CD8-positive, alpha-beta T cell (primary cell): ENCODE measurements at places on chromosomes 11 and 22.

- no peak for DNase-seq
These were observed 314.9 kb downstream of the CTTN start for GRCh38 chr11:70713086-70713835.

DNA sequence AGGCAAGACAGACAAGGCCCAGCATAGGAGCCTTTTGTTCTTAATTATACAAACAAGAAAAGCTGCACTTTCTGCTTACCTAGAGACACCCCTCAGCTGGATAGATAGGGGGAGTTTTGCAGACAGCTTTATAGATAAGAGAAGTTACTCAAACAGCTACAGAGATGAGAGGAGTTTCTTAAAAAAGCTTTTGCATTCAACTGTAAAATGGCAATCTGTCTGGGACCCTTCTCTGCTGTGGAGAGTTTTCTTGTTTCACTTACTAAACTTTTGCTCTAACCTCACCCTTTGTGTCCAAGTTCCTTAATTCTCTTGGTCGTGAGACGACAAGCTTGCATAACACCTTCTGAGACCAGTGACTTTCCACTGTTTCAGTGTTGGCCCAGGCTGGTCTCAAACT, 103.8 kb upstream of the CHORDC1 start:
- DNase-seq = no peak

GRCh38 chr11:118896472-118896913, 12.8 kb downstream of the CXCR5 start:
- DNase-seq = no peak

GRCh38 chr22:43238526-43239006, 51.6 kb upstream of the TTLL12 start:
- DNase-seq = no peak

GRCh38 chr11:44407211-44407996, 97.5 kb upstream of the ALX4 start:
- no peak for DNase-seq

DNA sequence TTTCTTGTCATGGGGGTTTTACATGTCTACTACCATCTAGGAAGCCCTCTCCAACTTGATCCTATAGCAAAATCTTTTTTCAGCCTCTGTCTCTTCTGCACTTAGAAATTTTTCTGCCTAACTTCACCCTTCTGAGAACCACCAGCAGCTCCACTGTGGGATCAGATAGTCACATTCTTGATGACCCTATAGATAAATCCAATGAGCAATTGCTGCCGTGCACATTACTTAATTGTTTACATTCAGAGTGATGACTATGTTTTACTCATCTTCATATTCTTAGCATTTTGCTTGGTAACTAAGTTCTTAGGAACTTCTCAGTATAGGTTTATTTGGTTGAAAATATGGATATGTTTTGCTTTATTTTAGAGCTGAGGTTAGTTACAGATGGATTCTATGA, 12.4 kb upstream of the ETS1 start:
- no peak for DNase-seq

GRCh38 chr11:1149545-1149944, 8.2 kb upstream of the MUC5AC start:
- peak; percentile 9 for DNase-seq

DNA sequence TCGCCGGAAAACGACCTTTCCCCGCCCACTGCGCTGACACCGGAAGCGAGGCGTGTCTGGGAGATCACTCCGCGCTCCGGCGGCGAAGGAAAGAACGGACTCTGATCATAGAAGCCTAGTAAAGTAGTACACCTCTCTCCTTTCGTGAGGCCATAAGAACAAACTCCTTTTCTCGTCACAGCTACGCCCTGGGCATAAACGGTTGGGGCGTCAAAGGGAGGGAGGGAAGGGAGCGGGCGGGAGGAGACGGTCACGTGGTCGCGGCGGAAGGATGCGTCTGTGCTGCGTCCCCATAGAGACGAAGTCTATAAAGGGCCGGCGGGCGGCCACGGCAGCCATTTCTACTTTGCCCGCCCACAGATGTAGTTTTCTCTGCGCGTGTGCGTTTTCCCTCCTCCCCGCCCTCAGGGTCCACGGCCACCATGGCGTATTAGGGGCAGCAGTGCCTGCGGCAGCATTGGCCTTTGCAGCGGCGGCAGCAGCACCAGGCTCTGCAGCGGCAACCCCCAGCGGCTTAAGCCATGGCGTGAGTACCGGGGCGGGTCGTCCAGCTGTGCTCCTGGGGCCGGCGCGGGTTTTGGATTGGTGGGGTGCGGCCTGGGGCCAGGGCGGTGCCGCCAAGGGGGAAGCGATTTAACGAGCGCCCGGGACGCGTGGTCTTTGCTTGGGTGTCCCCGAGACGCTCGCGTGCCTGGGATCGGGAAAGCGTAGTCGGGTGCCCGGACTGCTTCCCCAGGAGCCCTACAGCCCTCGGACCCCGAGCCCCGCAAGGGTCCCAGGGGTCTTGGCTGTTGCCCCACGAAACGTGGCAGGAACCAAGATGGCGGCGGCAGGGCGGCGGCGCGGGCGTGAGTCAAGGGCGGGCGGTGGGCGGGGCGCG, at the start of gene ATF4:
ATF4 (plus strand) TSS at position 337 of the 880 bp plus-strand sequence. CDS start 884 bp downstream, outside the sequence.
- peak; percentile 95 for DNase-seq

DNA sequence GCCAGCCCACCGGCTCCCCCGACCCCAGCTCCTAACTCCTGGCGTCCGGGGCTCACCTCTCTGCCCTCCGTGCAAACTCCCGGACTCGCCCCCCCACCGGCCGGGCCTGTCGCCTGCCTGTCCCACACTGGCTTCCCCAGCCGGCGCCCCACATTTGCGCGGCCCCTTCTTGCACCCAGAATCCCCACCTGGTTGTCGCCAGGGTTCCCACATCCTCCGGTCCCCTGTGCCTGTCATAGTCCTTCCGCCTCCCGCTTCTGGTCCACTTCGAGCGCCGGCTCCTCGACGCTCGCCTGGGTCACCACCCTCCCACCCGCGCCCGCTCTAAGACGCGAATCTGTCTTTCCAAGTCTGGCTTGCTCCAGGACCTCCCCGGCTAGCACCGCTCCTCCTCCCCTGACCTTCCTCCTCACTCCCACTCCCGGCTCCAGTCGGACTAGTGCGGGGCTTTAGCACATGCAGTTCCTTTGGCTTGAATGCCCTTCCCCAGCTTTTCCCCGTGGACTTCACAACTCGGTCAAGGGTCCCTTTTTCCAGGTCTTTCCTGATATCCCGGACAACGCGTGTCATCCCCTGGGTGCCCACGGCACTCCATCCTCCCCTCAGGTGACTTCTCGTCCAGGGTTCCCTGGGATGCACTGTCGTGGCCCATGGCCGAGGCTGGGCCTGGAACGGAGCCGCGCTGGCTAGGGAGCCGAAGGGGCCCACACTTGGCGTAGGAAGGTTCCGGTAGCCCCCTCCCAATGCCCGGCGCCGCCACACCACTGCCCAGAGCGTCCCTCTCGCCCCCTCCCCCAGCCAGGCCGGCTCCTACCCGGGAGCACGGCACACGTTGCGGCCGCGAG, 635 bp downstream of the SCARF2 start:
- no peak for DNase-seq

DNA sequence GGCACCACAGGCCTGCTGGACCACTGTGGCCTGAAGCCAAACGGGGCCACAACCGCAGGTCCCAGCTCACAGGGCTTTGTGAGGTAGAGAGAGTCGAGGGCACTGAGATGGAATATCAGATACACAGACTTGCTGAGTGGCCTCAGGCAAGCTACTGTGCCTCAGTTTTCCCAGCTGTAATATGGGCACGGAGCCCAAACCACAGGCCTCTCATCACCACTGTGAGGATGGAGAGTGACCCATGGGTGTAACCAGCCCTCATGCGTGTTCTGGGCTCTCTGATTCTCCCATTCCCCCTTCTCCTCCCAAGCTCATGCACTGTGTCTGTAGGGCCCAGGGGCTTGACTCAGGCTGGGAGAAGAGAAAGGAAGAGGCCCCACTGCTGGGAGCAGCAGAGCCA, 4.2 kb downstream of the UNC93B1 start:
- DNase-seq = no peak

GRCh38 chr11:33262011-33262645, 4.9 kb downstream of the HIPK3 start:
- no peak for DNase-seq

DNA sequence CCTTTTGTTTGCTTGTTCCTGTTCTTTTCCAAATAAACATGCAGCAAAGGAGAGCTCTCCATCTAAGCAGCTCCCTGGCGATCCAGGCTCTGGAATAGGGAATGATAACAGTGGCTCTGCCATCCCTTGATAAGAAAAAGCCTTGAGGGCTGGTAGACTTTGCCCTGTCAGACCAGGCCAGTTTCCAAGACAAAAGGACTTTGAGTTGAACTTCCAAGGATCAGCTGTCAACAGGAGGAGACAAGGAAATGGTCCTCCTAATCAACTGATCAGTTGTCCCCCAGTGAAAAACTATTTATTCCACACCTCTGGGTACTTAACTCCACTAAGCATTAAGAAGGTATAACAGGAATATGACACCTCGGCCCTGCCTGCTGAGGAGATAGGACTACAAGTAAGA, 127.8 kb downstream of the PARVA start:
- no peak for DNase-seq

- no peak for DNase-seq
These were observed 6.7 kb downstream of the CARD18 start for GRCh38 chr11:105132716-105133511.

GRCh38 chr11:124865902-124866851, 945 bp downstream of the ROBO3 start:
- DNase-seq = peak; percentile 58

DNA sequence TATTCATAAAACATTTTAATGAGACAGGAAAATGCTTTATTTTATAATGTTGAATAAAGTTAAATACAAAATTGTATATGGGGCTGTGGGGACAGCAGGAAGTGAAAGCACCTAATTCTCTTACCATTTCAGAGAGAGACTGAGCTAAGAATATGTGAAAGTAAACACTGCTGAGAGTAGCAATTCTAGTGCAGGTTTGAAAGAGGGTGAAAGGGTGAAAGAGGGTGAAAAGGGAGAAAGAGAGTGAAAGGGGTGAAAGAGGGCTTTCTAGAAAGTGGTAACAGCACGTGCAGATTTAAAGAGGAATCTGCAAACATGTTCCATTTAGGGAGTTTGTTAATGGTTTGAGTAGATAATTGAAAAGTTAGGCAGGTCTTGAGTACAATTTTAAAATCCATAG, 652.0 kb upstream of the CCDC90B start:
- DNase-seq = no peak

DNA sequence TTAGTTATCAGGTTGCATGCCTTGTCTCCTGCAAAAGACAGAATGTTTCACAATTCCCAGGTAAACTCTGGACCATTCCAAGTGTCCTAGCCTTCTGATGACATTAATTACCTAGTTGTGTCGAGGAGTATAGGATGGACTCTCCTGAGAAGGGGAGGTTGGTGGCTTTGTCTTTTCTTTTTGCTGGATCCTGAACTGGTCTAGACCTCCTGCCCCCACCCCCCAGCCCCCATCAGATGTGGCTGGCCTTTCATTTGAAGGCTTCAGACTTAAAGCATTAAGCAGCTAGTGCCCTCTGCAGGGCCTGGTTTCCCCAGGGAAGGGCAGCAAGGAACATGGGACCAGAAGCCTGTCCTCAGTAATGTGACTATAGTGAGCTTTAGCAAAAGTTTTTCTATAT, 9.7 kb downstream of the MCAM start:
- DNase-seq = no peak

- DNase-seq = no peak
These were observed 124.0 kb downstream of the ME3 start for GRCh38 chr11:86548271-86548917.

DNA sequence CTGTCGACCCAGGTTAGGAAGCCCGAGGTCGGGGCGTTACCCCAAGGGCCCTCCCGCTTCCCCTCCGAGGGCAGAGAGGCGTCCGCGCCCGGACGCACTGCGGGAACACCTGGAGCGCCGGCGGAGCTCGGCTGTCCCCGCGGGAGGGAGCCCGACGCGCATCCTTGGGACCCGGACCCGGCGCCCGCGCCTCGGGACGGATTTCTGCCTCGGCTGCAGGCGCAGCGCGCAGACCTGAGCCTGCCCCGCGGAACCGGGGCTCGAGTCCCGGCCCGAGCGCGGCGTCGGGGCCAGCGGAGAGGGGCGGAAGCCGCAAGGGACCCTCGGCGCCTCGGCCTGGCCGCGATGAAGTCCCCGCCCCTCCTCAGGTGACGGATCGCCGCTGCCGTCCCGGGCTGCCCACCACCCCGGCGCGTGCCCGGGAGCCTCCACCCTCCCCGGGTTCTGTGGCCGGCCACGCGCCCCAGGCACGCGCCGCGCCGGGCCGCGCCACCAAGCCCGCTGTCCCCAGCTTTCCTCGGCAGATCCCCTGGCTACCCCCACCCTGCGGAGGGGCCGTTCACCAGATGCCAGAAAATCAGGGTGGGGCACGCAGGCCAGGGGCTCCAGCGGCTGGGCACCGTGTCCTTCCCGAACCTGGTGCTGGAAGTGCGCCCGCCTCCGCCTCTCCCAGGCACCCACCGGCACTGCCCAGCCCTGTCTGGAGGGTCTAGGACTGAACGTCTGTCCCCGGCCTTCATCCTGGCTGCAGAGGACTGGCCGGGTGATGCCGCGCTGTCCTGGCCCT, 410 bp downstream of the GLB1L3 start:
- no peak for DNase-seq

DNA sequence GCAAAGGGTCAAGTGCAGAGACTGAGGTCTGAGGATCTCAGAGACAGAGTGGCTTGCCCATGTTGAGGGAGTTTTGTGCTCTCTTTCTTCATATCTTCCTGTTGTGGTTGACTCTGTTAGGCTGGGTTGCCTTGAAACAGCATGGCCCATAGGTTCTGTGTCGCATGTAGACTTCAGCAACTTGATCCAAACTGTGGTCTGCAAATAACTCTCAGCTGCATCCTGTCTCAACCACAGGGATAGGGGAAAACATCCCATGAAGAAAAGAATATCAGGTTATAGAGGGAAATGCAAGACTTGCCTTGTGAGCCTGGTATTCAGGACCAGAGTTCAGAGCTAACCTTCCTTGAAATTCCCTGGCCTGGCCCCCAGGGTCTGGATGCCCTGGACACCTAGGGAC, 69.4 kb downstream of the FLI1 start:
- DNase-seq = no peak

GRCh38 chr22:26170112-26170492, 840 bp downstream of the SEZ6L start:
- DNase-seq = no peak

GRCh38 chr11:90846628-90847027, 623.8 kb upstream of the CHORDC1 start:
- DNase-seq = no peak

DNA sequence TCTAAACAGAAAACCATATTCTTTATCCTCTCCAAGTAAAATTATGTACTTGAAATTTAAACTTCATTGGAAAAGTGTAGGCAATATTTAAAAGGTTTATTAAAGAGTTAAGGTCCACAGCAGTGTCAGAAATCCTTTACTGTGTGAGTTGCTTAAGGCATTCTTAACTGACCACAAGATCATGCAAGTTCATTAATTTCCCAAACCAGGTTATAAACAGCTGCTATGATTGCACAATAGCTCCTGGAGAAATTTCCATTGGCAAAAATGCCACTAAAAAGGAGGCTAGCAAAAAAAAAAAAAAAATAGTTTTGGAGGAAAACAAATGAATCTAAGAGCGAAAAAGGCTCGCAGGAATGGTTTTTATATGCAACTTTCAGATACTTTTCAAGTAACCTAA, 106.2 kb downstream of the ETS1 start:
- DNase-seq = no peak

GRCh38 chr11:126989942-126990715, 10.4 kb downstream of the KIRREL3 start:
- DNase-seq = peak; percentile 49
